ENCODE measurements at places on chromosomes 12 and 14. TPM values are rescaled to one million over a fixed set of nuclear protein-coding genes. Genes with fewer than 3 reads are reported as not detected.

The PYGL gene
- 8.3 TPM for total RNA-seq

GRCh38 chr14:54529811-54530210, 20.1 kb downstream of the CGRRF1 start:
- DNase-seq = no peak

The GALNT9 gene
- total RNA-seq = not detected

DNA sequence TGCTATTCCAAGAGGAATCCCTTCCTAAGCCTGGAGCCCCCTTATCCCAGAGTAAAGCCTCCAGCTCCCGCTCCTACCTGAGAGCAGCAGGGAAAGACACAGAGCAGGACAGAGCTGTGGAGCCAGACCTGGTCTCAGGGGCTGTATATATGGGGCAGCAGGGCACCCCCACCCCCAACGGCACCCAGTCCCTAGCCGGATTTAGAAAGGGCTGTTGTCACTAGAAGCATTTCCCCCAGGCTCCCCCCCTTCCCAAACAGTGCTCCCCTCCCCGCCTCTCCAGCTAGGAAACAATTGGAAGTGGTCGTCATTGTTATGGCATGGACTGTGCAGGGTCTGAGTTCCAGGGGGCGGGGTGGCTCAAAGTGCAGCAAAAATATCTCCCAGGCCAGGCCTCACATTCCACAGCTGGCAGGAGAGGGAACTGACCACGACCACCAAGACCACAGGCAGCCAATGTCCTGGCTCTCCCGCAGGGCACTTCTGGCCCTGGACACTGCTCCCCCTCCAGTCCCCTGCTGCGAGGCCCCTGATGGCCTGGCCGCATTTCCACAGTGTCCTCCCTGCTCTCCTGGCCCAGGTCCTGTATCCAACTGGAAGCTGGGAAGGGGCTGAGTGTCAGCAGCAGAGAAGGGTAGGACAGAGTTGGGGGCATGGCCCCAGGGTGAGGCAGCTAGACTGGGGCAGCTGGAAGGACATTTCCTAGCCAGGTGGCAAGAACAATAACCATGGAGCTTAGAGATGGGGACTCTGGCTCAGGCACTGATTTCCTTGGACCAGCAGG, at the start of gene MYH7:
TSS of gene MYH7 (minus strand) at position 118 of the 784 bp plus-strand sequence. CDS start 1,928 bp downstream, outside the sequence.
- peak; percentile 79 for DNase-seq

The DTX3 gene
- 21.7 TPM for total RNA-seq

The PTCSC3 gene
- not detected for total RNA-seq

The BCAT1 gene
- 5.1 TPM for total RNA-seq

GRCh38 chr12:64911081-64911480, 86.6 kb downstream of the TBC1D30 start:
- DNase-seq = no peak

DNA sequence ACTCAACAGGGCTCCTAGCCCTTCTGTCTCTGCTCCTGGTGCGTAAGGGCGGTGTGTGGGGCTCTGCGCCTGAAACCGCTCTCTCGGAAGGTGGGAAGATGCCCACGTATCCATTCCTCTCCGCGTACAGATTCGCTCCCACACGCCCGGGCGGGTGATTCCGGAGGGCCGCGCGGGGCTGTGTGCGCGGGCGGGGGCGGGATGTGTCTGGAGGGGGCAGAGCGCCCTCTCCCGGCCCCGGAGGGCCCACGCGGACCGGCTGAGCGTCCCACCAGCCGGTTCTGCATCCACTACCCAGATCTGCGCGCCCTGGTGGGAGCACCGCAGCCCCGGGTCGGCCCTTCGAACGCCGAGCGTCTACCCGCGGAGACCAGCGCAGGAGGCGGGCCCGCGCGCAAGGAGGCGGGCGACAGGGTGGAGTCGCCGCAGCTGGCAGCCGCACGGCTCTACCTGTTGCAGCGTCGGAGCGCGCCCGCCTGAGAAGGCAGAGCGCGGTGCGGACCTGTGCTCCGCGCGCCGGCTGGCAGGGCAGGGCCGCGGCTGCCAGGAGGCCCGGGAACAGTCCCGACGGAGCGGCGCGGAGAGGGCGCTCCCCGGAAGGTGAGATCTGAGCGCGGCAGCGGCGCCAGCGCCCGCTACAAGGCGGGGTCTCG, 1.4 kb upstream of the KCNK13 start:
- peak; percentile 60 for DNase-seq

The ENDOU gene
- total RNA-seq = 0.11 TPM

The KRT73 gene
- not detected for total RNA-seq

GRCh38 chr12:65168681-65169319, 583 bp upstream of the LEMD3 start:
- DNase-seq = no peak

GRCh38 chr12:105085501-105085900, 1.2 kb upstream of the ALDH1L2 start:
- DNase-seq = no peak

GRCh38 chr14:82055515-82056115, 522.0 kb upstream of the SEL1L start:
- DNase-seq = no peak

DNA sequence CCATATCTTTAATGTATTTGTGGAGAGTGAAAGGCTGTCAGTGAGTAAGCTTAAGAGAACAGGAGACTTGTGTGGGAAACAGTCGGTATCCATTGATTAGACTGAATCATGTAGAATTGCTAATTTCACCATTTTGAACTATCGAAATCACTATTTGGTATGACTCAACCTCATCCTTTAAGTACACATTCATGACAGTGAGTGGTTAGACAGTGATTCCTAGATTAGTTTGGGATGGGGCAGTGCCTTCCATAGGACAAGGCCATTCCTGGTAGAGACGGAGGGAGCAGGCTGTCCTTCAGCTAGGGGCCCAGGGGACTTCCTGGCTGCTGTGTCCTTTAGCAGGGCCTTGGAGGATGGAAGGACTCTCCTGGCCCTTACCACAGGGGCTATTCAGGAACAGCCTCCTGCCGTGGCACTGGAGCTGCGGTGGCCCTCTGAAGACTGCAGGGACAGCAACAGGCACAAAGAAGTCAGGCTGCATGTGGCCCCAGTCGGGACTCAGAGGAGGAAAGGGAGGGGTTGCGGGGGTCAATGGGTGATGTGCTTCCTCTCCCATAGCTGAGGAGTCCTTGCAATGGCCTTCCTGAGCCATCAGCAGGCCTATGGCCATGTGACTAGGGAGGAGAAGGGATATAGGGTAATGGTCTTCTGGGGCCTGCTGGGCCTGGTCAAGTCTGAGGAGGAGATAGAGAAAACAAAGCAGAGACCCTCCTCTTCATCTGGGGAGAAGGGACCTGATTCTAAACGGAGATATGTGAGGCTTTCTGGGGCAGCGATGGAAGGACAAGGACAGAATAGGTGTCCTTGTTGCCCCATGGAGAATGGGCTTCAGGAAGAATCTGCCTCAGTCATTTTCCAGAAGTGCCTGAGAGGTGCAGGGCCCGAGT, 11.2 kb downstream of the SERPINA1 start:
- DNase-seq = no peak

- DNase-seq = no peak
These were observed 7.8 kb upstream of the OTUB2 start for GRCh38 chr14:94018308-94018707.

GRCh38 chr12:104792570-104792969, 165.5 kb downstream of the SLC41A2 start:
- DNase-seq = no peak

The LRTM2 gene
- total RNA-seq = not detected

The GRIN2B gene
- total RNA-seq = 0.03 TPM

The ABCC9 gene
- total RNA-seq = 77.6 TPM

GRCh38 chr12:24993793-24994192, 44.9 kb upstream of the BCAT1 start:
- no peak for DNase-seq

DNA sequence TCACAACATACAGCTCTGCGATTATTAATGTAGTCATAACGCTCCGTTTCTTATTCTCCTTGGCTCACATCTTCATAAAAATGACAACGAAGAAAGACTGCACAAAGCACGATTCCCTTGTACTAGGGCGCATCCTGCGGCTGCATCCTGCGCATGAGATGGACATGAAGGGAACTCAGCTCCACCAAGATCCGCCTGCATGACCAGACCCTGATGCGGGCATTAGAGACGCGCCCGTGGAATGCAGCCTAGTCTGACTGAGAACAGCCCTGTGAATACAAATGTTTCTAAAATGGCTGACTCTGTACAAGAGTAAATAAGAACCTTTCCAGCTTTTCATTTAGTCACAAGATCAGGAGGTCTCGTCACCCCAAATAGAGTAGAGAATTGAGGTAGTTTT, 422.2 kb downstream of the NOVA1 start:
- no peak for DNase-seq

GRCh38 chr12:96240656-96241055, 46.5 kb downstream of the ELK3 start:
- DNase-seq = no peak

GRCh38 chr12:64147875-64148274, 74.2 kb downstream of the KICS2 start:
- DNase-seq = no peak

- no peak for DNase-seq
These were observed 50.0 kb upstream of the TCL1A start for GRCh38 chr14:95763875-95764274.

The SLC17A8 gene
- total RNA-seq = not detected

The PRPH gene
- total RNA-seq = not detected

DNA sequence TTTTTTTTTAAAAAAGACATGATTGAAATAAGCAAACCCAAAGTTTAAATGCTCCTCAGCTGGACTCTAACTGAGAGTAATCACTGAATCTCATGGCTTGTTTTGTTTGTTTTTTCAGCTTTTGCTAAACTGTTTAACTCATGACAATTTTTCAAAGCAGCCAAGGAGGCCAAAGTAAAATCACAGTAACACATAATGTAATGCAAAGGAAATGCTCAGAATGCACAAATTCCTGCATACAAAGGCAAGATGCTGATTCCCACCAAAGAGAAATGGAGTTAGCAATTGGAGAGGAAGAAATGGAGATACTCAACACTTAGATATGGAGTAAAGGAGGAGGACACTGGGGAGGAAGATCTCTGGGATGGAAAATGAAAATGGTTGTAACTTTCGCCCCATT, 126.2 kb upstream of the SOX5 start:
- no peak for DNase-seq

DNA sequence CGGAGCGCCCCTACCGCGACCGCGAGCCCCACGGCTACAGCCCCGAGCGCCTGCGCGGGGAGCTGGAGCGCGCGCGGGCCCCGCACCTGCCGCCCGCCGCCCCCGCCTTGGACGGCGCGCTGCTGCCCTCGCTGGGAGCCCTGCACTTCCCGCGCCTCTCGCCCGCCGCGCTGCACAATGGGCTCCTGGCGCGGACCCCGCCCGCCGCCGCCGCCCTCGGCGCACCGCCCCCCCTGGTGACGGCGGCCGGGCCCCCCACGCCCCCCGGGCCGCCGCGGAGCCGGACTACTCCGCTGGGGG, 27.0 kb downstream of the LRCOL1 start:
- no peak for DNase-seq

DNA sequence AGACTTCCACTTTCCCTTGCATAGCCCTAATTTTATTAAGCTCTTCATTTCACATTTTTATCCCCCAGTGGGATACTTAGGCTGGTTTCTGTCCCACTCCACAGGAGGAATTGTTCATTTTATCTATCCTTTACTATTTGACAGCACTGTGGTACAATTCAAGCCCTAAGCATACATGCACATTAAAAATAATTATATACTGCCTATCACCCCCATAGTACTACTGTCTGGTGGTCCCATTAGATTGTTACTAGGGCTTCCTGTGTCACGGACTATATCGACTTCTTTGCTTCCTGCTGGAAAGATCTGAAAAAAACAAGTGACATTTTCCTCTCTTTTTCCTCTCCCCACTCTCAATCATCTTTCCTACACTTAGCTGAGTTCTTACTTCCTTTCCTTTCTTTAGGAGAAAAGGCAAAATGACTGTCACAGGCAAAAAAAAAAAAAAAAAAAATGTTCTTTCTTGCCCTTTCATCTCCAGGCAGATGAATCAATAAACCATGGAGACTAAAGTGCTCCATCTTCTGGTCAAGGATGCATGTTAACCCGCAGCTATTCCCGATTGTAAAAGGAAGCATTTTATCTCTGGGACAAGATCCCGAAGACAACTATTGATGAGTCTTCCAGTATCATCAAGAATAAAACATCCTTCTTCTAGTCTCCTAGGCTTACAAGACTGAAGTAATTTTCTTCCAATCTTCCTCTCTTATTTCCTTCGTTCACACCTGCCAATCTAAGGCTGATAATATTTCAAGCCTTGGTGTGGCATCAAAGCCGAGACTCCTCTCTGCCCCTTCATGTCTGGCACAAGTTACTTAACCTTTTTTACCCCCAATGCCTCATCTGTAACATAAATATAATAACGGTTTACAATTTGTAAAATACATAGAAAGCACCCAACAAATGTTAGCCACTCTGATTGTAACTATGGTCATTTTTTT, 94.4 kb upstream of the PLEKHG7 start:
- no peak for DNase-seq

GRCh38 chr14:104933746-104934733, 9.4 kb downstream of the PLD4 start:
- peak; percentile 33 for DNase-seq

GRCh38 chr12:33296529-33296928, 143.1 kb downstream of the SYT10 start:
- no peak for DNase-seq
